H1 (cell line): ENCODE measurements at places on chromosomes 1 and 21.
A peak's percentile ranks its signal among the peaks of the same experiment; 100 is the strongest.

- no peak for DNase-seq
Observed at GRCh38 chr1:56643661-56644060, 1.5 kb upstream of the PRKAA2 start.

DNA sequence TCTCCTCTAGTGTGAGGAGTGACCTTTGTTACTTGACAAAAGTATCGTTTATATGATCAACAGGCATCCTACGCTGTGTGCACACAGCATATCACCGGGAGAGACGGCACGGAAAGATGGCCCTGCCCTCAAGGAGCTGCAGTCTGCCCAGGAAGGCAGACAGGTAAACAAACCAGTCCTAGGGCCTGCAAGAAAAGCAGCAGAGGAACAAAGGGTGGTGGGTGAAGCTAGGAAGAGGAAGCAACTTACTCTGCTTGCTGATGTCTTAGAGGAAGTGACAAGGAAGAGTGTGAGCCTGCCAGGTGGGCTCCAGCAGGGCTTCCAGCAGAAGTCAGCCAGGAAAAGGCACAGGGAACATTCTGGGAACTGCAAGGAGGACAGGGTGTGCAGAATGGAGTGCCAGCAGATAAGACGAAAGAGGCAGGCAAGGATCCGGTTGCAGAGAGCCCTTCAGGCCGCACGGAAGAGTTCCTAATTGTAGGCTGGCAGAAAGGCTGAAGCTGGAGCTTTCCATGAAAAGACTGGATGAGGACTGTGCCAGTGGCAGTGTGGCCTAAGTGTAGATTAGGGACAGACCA is 106.7 kb downstream of the SLC45A1 start:
- DNase-seq: no peak

DNA sequence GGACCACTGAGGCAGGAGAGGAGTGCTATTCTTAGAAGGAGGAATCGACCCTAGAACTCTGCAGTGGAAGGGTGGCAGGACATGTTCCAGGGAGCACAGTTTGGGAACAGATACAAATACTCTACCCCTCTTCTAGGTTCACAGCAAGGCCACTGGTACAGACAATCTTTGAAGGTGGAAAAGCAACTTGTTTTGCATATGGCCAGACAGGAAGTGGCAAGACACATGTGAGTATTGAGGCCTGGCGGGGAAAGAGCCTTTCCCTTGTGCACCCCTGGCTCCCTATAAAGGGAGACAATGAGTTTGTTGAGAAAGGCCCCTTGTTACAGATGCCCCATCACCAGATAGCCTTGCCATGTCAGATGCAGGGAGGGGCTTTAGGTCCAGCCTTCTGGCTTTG is 17.8 kb downstream of the KIF2C start:
- DNase-seq: no peak

DNA sequence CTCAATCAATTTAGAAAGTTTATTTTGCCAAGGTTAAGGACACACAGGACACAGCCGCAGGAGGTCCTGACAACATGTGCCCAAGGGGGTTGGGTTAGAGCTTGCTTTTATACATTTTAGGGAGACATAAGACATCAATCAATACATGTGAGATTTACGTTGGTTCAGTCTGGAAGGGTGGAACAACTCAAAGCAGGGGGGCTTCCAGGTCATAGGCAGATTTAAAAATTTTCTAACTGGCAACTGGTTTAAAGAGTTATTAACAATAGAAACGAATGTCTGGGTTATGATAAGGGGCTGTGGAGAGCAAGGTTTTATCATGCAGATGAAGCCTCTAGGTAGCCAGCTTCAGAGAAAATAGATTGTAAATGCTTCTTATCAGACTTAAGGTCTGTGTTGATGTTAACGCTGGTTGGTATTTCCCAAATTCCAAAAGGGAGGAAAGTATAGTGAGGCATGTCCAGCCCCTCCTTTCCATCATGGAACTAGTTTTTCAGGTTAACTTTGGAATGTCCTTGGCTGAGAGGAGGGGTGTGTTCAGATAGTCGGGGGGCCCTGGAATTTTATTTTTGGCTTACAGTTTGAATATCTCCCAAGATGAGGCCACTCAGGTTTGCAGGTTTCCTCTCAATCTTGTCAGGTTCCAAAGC is 31.0 kb upstream of the TGFBR3 start:
- DNase-seq: no peak

- peak; percentile 77 for DNase-seq
Observed at GRCh38 chr1:119448127-119448511, 33.2 kb downstream of the HSD3B2 start.

GRCh38 chr1:219790834-219791615 is 137.3 kb downstream of the SLC30A10 start:
- DNase-seq: no peak

DNA sequence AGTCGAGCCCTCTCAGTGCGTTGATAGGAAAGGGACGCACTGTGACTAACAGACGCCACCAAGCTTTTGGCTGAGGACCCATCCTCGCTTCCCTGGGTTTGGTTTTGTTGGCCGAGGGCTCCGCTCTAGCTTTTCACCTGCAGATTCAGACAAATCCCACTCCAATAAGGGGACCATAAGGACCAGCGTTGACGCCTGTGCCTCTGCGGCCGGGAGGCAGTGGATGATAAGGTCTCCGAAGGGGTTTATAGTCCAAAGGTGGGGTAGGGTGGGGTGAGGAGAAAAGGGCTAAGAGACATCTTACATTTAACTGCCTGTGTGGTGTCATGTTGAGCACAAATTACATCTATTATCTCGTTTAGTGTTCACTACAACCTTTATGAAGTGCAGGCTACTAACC is 760 bp downstream of the PEX14 start:
- DNase-seq: no peak

GRCh38 chr21:44836666-44837471 is 19.0 kb upstream of the SUMO3 start:
- no peak for DNase-seq

GRCh38 chr1:242886137-242886536 is 361.6 kb upstream of the PLD5 start:
- DNase-seq: no peak

GRCh38 chr1:227372726-227373130 is 54.4 kb upstream of the CDC42BPA start:
- no peak for DNase-seq

DNA sequence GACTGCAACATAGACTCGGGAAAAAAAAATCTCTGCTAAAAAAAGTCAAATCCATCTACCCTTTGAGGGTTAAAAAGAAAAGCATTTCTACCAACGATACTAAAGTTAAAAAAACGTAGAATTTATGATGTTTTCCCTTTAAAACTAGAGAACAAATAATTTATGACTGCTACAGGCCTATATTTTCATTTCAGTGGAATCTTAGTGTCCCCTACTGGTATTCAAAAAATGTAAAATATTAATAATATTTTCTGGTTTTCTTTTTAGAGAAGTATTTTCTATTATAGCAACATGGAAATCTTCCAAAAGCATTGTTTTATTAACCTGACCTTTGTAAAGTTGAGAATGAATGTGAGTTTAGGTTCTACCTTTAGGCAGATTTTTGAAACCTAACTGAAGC is 1582.2 kb downstream of the MRPL39 start:
- DNase-seq: no peak

DNA sequence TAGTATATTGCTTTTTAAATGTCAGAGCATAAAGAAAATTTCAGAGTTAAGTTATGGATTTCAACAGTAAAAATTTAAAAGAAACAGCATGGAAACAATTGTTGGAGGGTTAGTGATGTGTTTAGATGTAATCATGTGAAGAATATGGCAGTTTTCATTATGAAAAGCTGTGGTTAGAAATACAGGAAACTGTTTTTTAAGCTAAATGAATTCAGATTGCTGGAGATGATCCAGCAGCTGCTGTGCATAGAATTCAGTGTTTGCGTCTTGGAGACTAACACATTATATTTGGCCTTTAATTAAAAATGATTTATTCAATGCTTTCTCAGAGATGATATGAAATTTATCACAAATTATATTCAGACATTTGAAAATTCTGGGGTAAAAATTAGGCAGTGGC is 273.6 kb upstream of the LRRC7 start:
- no peak for DNase-seq

DNA sequence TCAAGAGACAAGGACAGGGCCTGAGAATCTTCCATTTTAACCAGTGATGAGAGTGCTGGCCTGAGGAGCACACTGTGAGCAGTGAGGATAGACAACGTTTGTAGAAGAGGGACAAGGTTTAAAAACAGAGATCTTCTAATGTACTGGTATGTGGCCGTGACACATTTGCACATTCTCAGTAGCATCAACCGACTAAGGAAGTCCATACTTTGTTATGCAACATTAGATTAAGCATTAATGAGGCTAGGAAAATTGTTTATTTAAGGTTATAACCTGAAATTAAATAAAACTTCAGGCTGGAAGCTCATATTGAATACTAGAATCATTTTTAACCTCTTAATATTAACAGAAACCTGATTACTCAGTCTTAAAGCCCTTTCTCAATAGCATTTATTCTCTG is 99.0 kb downstream of the SLC45A1 start:
- DNase-seq: no peak

DNA sequence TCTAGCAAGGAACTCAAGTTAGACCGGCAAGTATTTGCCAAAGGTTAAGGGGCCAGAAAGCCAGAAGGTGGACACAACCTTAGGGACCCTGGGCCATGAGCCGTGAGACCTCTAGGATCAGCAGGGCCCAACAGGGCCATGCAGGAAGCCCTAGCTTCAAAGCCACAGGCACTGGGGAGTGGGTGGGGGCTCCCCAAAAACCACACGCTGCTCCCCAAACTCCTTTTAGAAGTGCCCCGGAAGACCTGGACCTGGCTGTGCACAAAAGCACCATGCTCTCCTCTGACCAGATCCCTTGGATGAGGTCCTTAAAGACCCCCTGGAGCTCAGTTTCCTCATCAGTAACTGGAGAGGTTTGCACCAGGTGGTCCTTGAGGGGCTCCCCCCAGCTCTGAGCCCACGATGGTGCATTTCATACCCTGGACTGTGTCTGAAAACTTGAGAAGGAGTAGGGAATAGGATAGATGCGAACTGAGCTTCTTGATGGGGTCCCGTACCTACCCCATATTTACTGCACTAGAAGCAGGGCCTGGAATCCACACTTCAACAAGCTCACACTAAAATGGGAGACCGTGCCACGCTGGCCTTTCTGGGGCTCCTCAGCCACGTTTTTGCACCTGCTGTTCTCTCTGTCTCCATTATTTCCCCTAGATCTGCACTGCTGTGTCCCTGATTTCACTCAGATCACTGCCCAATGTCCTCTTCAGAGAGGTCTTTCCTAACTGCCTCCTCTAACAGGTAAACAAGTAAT is 40.6 kb upstream of the LBR start:
- no peak for DNase-seq

- no peak for DNase-seq
Observed at GRCh38 chr1:247089616-247090375, 11.2 kb upstream of the ZNF670 start.

DNA sequence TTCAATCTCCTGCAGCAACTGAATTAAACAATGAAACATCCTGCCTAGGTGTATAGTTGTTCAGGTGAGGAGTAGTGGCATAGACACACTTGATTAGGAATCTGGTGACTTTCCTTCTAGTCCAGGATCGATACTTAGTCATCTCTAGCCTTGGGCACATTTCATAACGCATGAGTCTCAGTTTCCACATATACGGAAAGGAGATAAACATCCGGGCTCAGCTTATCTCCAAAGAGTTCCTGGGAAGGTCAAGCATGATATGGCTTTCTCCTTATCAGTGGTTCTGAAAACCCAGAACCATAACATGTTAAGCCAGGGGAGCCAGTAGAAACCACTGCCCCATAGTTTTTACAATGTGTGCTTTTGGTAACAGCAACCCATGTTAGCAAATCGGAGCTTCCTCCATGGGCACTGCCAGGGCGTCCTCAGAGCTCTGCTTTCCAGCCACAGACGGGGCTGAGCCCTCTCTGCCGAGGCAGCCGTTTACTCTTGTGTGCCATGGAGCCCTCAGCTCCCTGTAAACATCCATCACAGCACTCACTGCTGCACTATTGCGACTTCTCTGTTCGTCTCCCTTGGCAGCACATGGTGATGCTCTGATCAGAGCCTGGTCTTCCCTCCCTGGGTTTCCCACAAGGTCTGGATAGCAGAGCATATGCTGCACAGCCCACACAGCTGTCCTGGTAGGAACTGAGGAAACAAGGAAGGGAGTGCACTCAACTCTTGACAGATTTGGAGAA is 34.6 kb downstream of the RUNX1 start:
- no peak for DNase-seq

GRCh38 chr1:212981025-212981495 is 30.7 kb downstream of the VASH2 start:
- no peak for DNase-seq

DNA sequence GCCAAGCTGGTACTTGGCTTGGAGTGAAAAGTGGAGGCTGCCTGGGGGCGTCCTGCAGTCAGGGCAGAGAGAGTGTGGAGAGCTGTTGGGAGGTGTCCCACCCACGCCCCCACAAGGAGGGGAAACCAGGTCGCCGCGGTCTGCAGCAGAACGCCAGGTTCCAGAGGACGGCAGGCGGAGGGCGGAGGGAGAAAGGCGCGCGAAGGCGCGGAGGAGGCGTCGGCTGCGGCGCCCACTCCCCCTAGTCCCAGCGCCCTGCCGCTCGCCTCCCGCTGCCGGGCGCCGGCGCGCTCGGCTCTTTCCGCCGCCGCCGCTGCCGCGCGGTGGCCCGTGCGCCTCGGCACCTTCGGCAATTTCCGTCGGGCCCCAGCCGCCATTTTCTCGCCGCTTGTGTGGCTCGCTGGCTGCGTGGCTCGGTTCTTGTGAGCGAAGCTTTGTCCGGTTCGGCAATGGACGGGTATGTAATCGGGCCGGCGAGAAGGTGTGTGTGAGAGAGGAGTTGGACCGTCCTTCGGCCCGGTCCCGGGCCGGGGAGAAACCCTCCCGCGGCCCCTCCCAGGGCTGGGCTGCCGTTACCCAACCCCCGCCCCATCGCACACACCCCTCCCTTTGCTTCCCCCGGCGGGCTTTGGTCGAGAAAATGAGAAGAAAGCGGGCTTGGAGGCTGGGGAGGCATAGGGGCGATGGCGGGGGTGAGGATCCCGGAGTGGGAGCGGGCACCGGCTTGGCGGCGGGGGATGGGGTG is at the start of gene PTBP2:
PTBP2 (plus strand) TSS at position 369 of the 745 bp plus-strand sequence; CDS start at position 450, 81 bp downstream.
- DNase-seq: peak; percentile 92

DNA sequence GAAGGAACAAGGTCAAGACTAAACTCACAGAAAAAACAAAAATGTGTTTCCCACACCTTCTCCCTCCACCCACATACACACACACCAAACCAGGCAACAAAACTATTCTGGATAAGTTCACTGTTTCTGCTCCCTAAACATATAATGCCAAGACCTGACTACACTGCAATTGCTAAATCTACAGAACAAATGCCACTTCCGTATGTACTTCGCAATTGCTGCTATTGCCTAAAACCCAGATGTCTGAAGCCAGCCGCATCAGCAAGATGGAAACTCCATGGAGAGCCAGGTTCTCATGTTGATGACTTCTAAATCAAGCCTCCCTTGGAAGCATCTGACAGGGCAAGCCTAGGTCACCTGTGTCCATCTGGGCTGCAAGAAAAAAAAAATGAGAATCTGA is 8.3 kb upstream of the AIM2 start:
- DNase-seq: no peak

DNA sequence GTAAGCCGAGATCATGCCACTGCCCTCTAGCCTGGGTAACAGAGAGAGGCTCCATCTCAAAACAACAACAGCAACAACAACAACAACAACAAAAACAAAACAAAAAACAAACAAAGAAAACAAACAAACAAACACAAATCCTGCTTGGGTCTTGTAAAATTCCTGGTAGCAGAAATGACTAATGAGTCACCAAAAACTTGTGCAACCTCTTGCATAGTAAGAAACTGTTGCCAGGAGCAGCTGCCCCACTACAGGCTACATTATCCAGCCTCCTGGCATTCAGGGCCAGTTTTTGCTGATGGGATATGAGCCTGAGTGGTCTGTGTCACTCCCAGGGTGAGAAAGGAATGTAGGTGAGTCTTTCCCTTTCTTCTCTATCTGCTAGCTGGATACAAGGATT is 245.4 kb downstream of the TNR start:
- DNase-seq: no peak
